ENCODE measurements at places on chromosomes 2 and 18.

GRCh38 chr18:69872661-69873060 is 75.0 kb downstream of the CD226 start:
- no peak for DNase-seq

DNA sequence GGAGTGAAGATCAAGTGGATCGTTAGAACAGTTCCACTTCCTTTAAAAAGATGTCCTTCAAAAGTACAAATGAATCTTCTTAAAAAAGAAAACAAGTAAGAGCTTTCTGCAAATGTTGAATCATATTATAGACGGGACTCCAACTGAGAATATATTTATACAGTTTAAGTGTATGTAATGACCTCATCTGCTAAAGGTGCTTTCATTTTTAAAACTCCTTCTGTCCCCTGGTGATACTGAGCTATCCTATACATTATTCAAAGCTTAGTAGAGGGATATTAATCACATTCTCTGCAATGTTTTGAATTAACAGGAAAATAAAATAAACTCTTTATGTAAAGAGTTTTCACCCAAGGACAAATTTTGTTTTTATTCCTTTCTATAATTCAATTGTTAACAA is 420.7 kb upstream of the SLC8A1 start:
- no peak for DNase-seq

- peak; percentile 39 for DNase-seq
Observed at GRCh38 chr2:20597860-20598183, 53.1 kb downstream of the HS1BP3 start.

DNA sequence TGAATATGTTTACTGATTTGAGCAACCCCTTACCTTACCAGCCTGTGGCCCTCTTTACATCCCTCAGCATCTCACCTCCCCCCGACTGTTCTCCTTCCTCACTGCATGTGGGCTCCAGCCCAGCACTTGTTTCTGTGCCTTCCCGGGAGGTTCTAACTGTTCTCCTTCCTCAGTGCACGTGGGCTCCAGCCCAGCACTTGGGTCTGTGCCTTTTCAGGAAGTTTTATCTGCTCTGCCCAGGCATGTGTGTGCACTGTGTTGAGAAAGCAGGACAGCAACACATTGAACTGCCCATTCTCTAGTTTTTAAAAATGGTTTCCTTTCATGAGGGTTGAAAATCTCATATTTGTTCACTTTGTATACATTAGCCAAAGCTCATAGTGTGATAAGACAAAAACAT is 158.4 kb downstream of the ATP9B start:
- DNase-seq = no peak

GRCh38 chr18:43863180-43863579 is 585.9 kb upstream of the SYT4 start:
- DNase-seq = no peak

DNA sequence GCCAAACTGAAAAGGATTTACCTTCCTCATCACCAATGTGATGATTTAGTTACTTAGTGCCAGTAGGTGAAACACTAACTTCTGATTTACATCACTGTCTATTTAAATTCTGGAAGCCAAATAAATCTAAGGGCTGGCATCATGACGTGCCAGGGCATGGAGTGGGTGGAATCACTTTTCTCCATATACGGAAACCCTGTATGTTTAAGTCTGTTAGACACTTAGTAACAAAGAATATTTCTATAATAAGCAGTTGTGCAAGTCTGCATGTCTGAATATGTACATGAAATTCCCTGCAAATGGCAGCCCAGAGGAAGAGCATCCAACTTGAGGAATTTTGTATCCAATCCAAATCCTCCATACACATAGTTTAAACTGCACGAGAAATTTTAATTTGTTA is 243.1 kb upstream of the SMAD7 start:
- no peak for DNase-seq

- DNase-seq = no peak
Observed at GRCh38 chr2:9220201-9220600, 13.6 kb downstream of the ASAP2 start.

DNA sequence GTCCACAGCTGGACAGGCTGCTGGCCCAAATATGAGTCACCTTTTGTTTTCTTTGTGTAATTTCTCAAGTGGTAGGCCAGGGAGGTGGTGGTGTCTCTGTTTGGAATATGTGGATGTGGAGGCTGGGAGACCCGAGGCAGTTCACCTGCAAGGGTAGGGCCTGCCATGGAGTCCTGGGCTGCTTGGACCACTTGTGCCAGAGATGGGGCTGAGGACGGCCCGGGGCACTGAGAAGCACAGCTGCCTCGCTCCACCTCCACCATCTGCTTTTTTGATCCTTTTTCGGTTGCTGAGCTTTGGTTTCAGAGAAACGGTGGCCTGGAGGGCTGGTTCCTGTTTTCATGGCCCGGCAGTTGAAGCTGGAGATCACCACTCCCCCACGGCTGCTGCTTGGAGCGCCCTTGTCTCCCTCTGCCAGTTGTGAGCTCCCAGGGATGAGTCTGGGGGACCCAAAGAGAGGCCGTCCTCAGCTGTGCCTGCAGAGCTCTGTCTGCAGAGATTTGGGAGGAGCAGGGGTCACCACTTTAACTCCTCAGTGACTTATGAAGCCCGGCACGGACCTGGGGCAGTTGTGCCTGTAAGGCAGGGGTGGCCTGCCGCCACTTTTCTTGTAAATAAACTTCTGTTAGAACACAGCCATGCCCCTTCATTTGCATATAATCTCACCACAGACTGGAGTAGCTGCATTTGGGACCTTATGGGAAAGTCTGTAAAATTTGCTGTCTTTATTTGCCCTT is 67.6 kb upstream of the MCFD2 start:
- peak; percentile 64 for DNase-seq

- no peak for DNase-seq
Observed at GRCh38 chr2:191634791-191635190, 43.1 kb upstream of the NABP1 start.

DNA sequence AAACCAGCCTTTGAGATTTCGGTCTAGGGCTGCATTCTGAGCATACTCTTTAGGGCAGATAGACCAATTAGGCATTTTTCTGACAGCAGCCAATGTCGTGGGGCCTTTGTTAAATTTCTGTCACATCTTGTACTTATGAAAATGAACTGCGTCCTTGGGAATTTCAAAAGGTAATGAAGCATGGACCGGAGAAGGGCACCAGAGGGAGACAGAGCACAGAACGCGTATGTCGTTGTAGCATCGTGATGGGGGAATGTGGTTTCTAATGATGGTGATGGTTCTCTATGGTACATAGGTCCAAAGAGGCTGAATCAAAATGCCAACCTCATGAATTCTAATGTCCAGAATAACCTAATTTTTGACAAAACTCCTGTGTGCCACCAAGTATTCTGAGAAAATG is 483.9 kb upstream of the CRIM1 start:
- DNase-seq = no peak

DNA sequence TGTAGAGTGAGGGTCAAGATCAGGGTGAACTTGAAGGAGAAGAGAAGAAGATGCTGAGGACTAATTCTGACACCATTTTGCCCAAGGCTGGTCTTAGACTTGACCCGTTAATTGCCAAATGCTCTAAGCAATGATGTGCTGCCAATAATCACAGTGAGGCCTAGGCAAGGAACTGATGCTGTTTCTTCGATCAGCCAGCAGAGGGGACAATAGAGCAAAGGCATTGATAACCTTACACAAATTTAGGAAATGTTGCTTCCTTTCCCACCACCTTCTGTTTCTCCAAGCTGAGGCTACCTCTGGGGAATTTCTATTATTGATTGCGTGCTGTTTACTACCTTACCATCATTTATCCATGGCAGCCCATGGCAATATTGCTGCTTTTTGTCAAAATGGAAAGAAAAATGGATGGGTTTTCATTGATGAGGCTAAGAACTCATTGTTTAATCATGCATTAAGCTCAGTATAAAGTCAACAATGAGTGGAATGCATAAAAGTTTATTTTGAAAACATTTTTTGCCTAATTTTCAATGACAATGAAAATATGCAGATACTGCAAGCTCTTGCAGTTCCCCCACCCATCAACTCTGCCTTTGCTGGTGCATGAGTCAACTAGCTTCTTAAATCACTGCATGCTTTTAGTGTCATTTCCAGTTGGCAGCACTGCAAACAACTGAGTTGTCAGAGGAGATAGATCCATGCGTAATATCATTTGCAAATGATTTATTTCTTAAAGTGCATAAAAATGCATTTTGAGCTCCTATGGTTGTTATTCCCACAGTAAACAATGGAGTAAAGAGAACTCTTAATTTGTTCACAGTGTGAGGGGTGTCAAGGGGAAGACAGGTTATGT is 116.4 kb upstream of the NYAP2 start:
- no peak for DNase-seq

DNA sequence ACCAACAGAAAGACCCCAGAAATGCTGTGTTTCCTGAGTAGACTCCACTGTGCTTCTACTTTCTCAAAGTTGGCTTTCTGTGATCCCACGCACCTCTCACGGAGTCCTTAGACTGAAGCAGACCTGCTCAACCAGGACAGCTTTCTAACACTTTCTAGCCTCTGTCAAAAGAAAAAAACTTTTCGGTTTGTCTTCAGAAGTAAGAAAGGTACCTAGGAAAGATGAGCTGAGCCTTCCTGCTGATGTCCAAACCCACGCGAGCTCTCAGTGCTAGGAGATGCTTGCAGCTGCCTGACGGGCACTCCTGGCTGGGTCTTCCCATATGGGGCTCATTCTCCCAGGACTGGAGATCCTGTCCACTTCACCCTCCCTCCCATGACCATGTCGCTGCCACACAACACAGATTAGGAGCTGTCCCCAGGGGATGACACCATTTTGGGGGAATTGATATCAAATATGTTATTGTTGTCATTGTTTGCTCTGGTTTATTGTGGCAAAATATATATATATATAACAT is 49.2 kb upstream of the DAPL1 start:
- no peak for DNase-seq

DNA sequence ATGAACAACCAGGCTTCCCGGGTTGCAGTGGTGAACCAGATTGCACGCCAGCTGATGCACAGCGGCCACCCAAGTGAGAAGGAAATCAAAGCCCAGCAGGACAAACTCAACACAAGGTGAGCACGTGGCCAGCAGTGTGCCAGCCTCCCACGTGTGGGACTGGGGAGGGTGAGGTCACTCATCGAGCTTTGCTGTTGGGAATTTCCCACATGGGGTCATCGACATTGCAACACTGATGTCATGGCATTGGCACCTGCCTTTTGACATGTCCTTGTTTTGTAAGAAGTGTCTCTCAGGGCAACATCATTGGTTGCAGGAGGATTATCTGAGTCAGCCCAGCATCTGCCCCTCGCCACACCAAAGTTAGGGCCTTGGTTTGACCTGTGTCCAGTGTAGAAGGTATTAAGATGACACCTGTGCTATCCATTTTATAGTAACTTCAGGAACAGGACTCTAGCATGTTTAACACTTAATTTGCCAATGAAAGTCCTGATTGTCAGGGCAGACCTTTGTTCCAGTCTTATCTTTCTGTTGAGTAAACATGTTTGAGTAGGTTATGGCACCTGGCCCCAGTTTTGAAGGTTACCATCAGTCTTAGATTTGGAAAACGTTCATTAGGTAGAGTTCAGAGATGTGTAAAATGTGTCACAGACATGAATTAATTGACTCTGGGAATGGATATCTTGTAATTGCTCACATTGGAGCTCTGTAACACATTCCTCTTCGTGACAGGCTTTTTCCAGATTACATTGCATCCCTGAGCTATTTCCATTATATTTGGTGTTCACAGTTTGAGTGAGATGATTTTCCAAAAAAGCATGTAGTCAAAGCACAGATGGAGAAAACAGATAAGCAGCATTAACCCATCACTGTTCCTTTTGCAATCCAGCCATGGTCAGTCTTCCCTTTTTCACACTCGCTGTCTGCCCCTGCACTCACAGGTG is 93.3 kb upstream of the EML6 start:
- peak; percentile 69 for DNase-seq

DNA sequence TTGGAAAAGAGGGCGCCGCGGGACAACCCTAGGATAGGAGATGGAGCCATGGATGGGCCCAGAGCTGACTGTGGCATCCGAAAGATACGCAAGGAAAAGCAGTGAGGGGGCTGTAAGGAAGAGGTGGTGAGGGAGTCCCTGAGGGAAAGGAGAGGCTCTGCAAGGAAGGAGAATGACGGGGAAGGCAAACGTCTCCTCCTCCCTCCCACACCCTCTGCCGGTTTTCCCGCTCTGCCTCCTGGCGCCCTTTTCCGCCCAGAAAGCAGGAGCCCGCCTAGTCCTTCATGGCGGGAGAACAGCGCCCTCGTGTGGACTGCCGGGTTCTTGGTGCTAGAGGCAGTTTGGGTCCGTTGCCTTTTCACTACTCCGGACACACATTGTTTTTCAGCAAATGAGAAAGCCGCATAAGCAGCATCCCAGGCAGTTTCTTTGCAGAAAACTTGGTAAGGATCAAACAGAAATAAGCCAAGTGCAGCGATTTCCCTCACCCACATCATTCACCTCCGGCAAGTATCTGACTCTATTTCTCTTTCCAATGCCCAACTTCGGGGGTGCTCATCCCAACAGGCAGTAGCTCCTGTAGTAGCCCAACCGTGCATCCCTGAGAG is 200.4 kb downstream of the INO80D start:
- DNase-seq = peak; percentile 92

- no peak for DNase-seq
Observed at GRCh38 chr2:203301667-203302066, 26.5 kb upstream of the ABI2 start.

- peak; percentile 26 for DNase-seq
Observed at GRCh38 chr2:240959941-240960308, 38.5 kb upstream of the SNED1 start.

DNA sequence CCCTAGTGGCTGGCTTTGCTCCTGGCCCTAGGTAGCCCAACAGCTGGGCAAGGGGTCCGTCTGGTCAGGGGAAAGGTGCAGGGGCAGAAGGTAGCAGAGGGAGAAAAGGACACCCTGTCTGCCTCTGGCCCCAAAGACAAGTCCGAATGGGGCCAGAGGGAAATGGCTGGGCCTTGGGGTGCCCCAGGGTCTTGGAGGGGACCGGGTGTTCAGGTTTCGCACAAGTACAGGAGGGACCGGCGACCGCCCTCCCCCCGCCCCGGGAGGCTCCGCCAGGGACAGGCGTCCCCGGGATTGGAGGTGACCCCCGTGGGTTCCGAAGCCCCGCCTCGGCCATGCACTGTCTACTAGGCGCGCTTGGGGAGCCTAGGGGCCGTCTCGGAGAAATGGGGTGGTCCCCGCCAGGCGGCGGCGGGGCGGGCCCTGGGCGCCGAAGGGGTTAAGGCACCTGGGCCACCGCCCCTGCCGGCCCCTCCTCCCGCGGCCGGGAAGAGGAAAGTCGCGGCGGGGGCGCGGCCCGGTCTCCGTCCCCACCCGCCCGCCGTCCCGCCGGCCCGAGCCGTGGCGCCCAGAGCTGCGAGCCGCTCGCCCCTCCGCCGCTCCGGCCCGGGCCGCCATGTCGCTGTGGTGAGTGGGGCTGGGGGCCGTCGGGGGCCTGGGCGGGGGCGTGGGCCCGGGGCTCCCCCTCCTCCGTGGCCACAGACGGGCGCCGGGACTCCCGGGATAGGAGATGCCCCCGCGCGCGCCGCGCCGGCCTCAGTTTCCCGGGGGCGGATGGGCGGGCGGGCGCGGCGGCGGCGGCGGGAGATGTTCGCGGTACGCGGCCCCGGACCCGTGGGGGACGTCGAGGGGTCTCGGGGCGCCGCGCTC is at the start of gene B3GNT7:
TSS of gene B3GNT7 (plus strand) at position 523 of the 870 bp plus-strand sequence. CDS start at position 617, 94 bp downstream.
- DNase-seq = peak; percentile 47

DNA sequence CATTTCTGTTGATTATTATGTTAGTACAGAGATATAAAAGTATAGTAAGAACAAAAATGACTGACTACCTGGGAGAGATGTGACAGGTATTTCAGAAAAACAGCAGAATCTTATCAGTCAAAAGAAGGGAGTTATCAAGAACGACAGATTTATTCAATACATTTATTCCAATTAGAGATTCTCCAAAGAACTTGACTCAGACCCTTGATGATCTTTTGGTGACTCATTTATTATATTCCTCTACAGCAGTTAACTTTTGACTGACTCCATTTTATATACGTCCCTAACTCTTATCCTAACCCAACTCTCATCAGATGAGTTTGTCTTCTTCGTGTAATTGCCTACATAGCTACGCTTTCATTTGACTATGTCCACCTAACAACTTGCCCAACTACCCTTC is 91.1 kb downstream of the C2orf74 start:
- no peak for DNase-seq
